ENCODE measurements at places on chromosomes 3 and 15.

- no peak for DNase-seq
These were observed at the start of gene RTP4 for GRCh38 chr3:187368251-187369088. RTP4 (plus strand) TSS chr3:187368385; CDS start chr3:187368442, 57 bp downstream.

- peak; percentile 74 for DNase-seq
These were observed 748 bp downstream of the MRPS25 start for GRCh38 chr3:15064299-15064834.

DNA sequence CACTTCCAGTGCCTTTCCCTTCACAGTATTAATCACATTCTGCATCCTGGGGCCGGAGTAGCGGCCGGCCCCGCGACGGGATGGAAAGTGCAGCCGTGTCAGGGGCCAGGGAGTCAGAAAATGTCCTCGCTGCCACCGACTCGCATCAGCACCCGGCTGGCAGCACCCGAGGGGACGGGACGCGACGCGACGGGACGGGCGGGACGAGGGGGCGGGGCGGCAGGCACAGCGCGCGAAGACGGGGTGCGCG is 353 bp downstream of the ATG3 start:
- DNase-seq: peak; percentile 45

DNA sequence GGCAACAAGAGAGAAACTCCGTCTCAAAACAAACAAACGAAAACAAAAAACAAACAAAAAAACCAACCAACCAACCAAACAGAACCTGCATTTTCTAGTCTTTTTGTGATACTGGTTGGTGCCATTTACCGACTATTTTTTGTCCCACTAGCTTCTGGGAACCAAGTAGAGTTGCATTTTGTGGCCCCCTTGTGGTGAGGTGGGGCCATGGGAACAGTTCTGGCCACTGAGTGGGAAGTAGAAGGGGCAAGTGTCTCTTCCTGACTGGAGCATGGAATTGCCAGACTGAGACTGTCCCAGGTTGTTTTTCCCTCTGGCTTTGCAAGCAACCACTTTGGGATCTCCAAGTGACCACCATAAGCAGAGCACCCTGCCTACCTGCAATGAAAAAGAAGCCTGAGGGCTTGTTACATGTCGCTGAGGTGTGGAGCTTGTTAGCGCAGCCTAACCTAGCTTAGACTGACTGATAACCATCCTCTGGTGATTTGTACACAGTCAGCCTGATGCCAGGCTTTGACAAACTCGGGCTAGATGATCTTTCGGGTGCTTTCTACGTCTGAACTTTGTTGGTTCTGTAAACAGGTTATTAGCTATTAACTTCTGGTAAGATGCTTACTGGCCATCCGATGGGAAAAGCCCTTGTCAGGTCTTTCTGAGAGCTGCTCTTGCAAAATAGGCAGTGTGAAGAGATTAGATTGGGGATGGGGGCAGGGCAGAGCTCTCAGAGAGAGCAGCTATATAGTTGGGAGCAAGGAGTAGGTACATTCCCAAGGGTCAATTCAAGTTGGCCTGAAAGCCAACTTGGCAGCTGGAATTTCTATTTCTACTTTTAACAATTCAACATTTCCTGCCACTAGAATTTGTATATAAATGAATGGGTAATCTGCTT is 172.2 kb downstream of the SSR3 start:
- DNase-seq: peak; percentile 46

DNA sequence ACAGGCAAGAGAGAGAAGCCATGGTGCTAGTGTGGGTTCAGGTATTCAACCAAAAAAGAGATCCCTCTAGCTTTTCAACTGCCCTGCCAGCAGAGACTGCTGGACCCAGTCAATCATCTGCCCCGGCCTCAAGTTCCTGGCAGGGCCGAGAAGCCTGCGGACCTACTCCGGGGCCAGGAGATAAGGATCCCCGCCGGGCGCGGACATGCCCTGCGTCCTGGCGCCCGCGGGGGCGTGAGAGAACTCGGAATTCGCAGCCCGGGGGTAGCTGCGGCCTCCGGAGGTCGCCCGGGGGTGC is 821 bp upstream of the MAGI1 start:
- peak; percentile 20 for DNase-seq

- no peak for DNase-seq
These were observed 82.8 kb downstream of the SSR3 start for GRCh38 chr3:156472150-156472549.
